ENCODE measurements at places on chromosomes 13 and 19.

GRCh38 chr13:67048084-67048820 is 181.9 kb downstream of the PCDH9 start:
- DNase-seq: peak; percentile 8

GRCh38 chr19:44708940-44709339 is 10.0 kb downstream of the CEACAM16 start:
- no peak for DNase-seq

DNA sequence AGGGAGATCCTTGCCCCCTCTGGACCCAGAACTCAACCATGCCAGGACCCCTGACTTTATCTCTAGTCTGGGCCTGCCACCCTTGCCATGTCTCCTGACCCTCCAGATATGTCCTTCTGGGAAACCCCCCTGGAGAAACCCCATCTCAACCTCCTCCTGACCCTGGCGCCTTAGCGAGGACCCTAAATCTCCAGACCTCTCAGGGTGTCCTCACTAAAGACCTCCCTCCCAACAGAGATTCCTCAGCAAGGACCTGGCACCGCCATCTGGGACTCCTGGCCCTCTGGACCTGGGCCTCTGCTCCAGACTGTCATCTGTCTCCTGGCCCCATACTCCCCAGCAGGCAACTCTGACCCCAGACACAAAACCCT is 1.3 kb downstream of the KCNK6 start:
- DNase-seq: no peak

GRCh38 chr19:54430306-54431254 is 15.3 kb downstream of the TTYH1 start:
- DNase-seq: no peak

DNA sequence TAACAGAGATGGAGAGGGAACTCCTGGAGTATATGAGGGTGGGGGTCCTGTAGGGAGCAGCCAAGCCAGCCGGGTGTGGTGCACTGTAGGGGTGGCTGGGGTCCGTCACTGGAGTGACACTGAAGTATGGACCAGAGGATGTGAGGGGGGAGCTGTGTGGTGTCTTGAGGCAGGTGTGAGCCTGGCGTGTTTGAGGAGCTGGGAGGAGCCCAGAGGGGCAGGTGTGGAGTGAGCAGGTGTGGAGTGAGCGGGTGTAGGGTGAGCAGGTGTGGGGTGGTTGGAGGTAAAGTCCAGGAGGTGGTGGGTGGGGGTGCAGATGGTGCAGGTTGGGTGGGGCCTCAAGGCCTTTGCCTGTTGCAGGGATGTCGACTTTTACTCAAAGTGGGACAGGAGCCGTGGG is 5.9 kb downstream of the B3GNT8 start:
- no peak for DNase-seq
